Posterior cingulate gyrus (tissue), 11 donors: ENCODE measurements at places on chromosomes 11 and 22.

- no peak for DNase-seq
These were observed 30.3 kb upstream of the FBLN1 start for GRCh38 chr22:45472426-45472825.

DNA sequence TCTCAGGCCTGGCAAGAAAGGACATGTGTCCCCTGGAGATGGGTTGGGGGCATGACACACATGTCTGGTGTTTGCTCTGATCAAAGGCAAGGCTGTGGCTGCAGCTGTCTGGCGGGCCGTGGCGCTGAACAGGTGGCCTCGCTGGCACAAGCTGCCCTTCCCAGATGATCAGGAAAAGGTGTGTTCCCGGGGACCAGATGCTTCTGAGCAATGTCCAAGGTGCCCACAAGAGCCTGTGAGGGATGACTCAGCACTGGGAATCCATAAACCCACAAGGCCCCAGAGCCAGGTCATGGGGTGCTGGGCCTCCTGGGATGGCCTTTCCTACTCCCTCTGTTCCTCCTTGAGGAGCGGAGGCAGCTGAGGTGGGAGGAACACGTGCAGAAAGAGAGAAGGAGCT lies 9.7 kb upstream of the LRP5 start:
- DNase-seq: no peak

DNA sequence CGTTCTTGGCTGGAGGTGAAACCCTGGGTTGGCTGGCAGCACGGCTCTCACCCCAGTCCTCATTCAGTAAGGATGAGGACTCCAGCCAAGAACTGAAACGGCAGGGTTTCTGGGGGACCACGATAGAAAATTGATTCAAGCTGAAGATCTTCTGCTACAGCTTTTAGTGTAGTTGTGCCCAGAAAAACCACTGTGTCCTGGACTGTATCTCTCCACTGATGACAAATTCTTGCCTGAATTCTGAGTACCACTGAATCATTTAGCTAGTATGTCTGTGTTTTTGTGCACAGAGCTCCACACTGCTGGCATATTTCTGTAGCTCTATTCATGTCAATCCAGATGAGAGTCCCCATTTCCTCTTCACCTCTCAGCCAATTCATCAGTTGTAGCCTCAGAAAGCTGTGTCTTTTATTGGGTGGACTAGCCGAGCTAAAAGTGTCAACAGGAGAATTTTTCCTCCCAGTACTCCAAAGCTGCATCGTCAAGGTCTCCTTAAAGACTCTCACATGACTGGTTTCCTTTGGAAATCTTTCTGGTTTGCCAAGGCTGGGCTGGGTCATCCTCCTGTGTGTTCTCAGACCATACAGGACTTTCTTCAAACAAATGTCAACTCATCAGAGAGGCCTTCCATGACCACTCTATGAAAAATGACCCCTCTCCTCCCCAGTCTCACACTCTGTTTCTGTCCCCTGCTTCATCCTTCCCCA lies 144.6 kb downstream of the LDLRAD3 start:
- no peak for DNase-seq

- DNase-seq: no peak
These were observed 1.2 kb upstream of the MRGPRF start for GRCh38 chr11:69014084-69014851.

- peak; percentile 12 for DNase-seq
These were observed 573.9 kb upstream of the KIRREL3 start for GRCh38 chr11:127574478-127574877.

DNA sequence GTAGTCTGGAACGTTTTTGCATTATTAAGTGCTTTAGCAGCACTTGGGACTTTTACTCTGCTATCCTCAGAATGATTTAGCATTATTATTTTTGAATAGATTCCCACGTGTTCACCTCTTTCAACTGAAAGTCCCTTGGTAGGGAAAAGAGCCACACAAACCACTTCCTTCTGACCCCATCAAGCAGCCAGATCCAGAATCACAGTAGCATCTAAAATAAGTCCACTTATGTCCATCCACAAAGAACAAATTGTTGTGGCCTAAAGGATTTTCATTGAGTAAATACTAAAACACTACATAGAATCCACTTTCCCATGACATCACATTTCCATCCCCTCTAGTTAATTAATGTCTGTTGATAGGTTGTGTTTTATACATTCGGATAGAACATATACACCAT lies 381.7 kb downstream of the AASDHPPT start:
- DNase-seq: no peak

GRCh38 chr11:125173556-125173955 lies 9.0 kb downstream of the PKNOX2 start:
- DNase-seq: no peak

GRCh38 chr11:28146123-28146751 lies 38.0 kb downstream of the METTL15 start:
- DNase-seq: no peak

DNA sequence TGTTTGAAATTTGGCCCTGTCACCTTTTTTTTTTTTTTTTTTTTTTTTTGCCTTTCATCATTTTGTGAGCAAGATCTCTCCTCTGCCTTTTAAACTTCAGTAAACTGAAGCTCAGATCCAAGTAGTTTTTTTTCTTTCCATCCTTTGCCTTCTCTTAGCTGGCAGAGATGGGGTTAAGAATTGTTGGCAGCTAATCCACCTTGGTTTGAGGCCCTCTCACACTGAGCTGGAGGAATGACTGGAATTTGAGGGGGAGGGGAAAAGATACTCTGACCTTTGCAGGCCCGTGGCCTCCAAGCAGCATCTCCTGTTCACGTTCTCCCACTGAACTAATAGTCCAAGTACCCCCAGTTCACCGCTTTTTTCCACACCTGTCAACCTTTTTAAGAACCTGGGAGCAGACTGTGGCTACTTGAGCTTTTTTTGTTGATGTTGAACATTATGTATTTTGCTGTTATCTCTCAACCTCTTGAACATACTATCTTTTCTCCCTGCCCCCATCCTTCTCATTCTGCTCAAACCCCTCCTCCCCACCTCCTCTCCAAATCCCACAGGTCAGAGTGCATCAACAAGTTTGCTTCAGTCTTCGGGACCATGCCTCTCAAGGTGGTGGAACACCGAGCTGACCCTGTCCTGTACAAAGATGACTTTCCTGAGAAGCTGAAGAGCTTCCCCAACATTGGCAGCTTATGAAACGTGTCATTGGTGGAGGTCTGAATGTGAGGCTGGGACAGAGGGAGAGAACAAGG lies 66.2 kb downstream of the ALX4 start:
- DNase-seq: no peak

GRCh38 chr11:32817181-32817851 lies 12.4 kb upstream of the PRRG4 start:
- no peak for DNase-seq

DNA sequence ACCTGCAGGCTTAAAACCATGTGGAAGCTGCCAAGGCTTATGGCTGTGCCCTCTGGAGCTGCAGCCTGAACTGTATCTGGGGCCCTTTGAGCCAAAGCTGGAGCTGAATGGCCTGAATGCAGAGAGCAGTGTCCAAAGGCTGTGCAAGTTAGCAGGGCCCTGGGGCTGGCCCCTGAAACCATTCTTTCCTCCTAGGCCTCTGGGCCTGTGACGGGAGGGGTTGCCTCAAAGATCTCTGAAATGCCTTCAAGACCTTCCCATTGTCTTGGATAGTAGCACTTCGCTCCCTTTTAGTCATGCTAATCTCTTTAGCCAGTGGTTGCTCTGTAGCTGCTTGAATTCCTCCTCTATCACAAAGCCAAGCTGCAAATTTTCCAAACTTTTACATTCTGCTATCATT lies 12.8 kb upstream of the IFTAP start:
- no peak for DNase-seq

DNA sequence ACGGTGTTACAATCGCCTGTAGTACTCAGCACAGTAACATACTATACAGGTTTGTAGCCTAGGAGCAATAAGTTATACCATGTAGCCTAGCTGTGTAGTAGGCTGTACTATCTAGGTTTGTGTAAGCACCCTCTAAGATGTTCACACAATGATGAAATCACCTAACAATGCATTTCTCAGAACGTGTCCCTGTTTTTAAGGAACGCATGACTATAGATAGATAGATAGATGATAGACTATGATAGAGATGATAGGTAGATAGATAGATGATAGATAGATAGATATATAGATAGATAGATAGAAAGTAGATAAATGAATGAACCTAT lies 203.9 kb downstream of the FAM76B start:
- DNase-seq: no peak

DNA sequence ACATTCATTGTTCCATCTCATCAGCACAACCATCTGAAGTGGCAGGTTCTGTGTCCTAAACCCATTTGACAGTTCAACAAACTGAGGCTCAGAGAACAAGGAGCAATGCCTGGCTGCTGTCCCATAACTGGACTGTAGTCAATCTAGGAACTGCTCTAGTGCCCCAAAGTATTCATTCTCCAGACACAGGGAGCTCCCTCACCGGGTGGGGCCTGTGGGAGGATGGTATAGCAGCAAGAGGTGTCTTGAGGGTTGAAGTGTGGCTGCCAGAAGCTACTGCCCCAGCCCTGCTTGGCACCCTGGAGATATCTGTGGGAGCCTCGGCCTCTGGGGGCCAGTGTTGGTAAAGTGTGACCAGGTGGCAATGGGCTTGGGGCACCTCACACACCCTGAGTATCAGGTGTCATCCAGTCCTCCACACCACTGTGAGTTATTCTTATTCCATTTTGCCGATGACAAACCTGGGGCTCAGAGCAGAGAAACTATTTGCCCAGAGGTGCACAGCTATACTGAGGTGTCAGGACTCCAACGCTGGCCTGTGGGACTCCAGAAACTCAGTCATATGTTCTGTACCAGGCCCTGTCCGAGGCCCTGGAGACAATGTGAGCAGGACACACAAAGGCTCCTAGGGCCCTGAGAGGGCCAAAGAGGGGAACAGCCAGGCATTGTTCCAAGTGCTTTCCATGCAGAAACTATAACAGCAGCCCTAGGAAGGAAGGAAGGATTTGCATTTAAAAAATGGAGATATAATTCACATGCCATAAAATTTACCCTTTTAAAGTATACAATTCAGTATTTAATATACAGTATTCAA lies 46.0 kb upstream of the KLHL35 start:
- DNase-seq: no peak

GRCh38 chr22:20721409-20722218 lies 52.3 kb upstream of the SERPIND1 start:
- DNase-seq: no peak

- DNase-seq: no peak
These were observed 84.9 kb downstream of the CSTPP1 start for GRCh38 chr11:47021527-47021818.

GRCh38 chr11:4881860-4882500 lies at the start of gene OR51T1:
Gene OR51T1, plus strand, starts transcription at chr11:4881900. Its CDS starts 0 bp downstream, at chr11:4881900.
- DNase-seq: no peak

DNA sequence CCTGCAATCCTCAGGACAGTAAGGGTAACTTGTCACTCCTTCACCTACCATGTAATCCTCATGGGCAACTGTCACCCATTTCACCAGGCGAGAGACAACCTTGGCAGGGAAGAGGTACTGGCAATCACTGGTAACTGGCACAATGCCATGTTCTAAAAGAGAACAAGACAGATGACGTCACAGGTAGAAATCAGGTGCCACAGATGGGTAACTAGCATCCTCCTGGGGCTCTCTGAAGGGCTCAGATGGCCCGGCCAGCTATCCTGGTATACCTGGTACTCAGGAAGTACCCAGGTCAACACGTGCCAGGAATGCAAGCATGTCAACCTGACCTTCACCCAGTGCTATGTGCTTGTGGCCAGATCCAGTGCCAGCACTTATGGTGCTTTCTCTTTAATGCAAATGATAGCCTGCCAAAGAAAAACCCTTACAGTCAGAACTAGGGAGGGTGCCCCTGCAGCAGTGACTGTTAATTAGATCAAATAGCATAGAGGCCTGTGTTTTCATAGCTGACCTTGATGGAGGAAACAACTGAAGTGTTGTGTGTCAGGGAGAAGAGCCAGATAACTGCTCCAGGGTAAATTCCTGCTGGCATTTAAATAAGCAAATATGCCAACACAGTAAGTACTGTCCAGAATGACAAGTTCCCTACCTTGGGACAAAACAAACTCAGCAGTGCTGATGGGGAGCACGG lies 36.2 kb downstream of the THOC5 start:
- no peak for DNase-seq

GRCh38 chr11:115161876-115162275 lies 342.3 kb downstream of the CADM1 start:
- DNase-seq: no peak

- DNase-seq: no peak
These were observed 68.1 kb downstream of the ALX4 start for GRCh38 chr11:44241851-44242250.

DNA sequence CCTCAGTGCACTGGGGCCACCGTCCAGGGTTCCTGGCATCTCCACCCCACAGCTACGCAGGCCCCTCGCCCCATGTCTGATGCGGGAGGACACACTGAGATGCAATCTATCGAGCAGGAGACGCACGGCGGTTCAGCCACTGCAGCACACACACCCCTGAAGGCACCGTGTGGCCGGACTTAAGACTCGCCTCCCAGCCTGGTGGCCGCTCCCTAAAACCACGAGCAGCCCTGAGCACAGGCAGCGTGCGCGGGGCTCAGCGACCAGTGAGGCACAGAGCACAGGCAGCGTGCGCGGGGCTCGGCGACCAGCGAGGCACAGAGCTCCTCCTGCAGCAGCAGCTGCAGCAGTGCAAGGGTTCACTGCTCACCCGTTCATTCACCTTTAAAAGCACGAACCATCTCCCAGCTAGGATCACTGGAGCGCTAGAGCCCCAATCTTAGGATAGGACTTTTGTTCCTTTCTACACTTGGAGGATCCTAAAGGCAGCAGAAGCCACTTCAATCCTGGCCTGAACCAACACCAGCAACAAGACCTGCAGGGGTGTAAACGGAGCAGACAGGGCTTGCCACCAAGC lies 31.4 kb downstream of the TOLLIP start:
- peak; percentile 87 for DNase-seq

DNA sequence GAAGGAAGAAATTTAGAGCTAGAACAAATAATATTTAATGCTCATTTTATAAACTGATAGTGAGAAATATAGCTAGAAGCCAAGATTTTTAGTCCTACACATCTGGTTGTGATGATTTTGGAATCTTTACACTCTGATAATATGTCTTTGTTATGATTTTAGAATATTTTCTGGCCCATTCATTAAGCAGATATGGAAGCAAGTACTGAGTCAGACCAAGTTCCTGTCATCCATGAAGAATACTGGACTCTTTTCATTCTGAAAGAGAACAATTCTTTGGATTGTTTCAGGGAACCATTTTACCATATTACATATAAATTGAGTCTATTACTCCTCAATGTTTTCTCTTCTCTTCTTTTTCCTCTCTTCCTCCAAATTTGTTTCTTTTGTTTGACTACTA lies 227.4 kb downstream of the TMEM135 start:
- no peak for DNase-seq

DNA sequence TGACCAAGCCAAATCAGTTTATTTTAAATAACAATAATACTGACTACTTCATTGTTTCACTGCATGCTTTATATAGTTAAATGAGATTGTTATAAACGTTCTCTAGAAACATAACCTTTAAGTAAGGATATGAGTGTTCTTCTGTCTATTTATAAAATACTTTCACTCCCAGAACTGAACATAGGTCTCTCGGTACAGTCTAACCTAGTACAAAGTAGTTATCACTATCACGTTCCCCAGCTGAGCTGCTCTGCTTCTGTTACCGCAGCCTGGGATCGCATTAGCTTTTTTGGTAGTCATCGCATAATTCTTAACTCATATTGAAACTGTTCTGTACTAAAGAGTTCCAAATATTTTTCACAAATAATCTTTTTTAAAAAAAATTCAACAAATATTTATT lies 143.6 kb downstream of the WNT11 start:
- no peak for DNase-seq
